Liver (tissue), 10 donors: ENCODE measurements at places on chromosomes 4 and X.

GRCh38 chrX:116384406-116384954 is 51.9 kb upstream of the SLC6A14 start:
- no peaks in the 10 kb centered on the region for H3K27me3 ChIP-seq
- H3K4me1 ChIP-seq: no peaks in the 10 kb centered on the region
- H3K4me3 ChIP-seq: no peak overlapping the region
- no peaks in the 10 kb centered on the region for H3K36me3 ChIP-seq
- DNase-seq: no peak

GRCh38 chr4:183328832-183329231 is 6.6 kb upstream of the CLDN24 start:
- H3K36me3 ChIP-seq: no peaks in the 10 kb centered on the region
- no peak overlapping the region for H3K27ac ChIP-seq
- DNase-seq: no peak
- no peak overlapping the region for H3K4me3 ChIP-seq
- no peaks in the 10 kb centered on the region for H3K4me1 ChIP-seq
- H3K27me3 ChIP-seq: no peaks in the 10 kb centered on the region

GRCh38 chr4:89305712-89306437 is 1.7 kb downstream of the GPRIN3 start:
- H3K4me3 ChIP-seq: peak overlapping the region; percentile 66
- peak overlapping the region; percentile 52 for H3K27ac ChIP-seq
- no peak for DNase-seq
- H3K27me3 ChIP-seq: no peaks in the 10 kb centered on the region

DNA sequence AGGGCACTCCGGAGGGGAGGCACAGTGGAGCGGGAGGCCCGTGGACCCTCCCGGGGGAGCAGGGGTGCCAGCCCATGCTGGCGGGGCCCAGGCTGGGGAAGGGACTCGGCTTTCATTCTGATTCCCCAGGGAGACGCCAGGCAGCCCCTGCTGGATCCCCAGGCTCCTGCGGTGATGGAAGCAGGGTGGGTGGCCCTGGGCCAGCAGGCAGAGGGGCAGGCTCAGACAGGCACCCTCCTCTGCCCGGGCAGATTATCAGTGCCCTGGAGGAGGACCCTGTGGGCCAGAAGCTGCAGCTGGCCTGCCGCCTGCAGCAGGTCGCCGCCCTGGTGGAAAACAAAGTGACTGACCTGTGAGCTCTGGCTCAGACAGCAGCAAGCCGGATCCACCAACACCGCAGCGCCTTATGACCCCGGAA is 2.1 kb upstream of the SRPK3 start:
- H3K27ac ChIP-seq: no peak overlapping the region
- no peaks in the 10 kb centered on the region for H3K4me1 ChIP-seq
- H3K36me3 ChIP-seq: no peaks in the 10 kb centered on the region
- H3K4me3 ChIP-seq: no peak overlapping the region

DNA sequence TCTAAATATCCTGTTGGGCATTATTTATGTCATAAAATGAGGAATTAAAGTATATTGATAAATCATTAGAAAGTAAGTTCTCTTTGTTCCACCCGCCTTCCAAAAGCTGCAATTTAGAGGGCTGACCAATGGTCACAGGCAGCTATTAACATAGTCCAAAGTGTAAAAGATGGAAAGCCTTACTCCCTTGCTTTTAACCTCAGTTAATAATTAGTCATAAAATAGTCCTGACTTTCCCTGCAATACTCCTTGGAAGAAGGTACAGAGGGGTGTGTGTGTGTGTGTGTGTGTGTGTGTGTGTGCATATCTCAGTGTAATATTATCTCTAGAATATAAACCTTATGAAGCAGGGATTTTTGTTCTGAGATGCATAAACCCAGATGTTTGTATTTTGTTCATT is 275.4 kb downstream of the FAT4 start:
- H3K4me1 ChIP-seq: peaks cover 5% of the 10 kb centered on the region
- H3K27me3 ChIP-seq: no peaks in the 10 kb centered on the region
- no peaks in the 10 kb centered on the region for H3K36me3 ChIP-seq

GRCh38 chrX:105972690-105973386 is 65.7 kb downstream of the SERPINA7 start:
- peaks cover 4% of the 10 kb centered on the region for H3K4me1 ChIP-seq
- no peak for DNase-seq

GRCh38 chr4:182575225-182575624 is 332.0 kb downstream of the TENM3 start:
- H3K36me3 ChIP-seq: no peaks in the 10 kb centered on the region
- no peak overlapping the region for H3K27ac ChIP-seq
- H3K27me3 ChIP-seq: no peaks in the 10 kb centered on the region
- no peak for DNase-seq
- no peak overlapping the region for H3K4me3 ChIP-seq

DNA sequence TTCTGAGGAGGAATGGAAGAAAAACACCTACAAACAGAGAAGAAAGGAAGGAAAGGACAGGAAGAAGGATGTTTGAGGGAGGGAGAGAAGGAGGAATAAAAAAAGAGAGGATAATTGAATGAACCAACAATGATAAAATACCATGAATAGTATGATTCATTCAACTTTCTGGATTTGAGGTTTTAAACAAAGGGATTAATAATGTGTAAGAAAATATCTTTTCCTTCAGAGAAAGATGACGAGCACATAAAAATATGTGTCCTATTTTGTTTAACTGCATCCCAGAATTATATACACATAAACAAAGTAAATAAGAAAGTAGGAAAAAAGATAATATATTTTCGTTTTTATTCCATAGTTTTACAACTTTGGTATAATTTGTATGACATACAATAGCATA is 1380.4 kb downstream of the STIM2 start:
- H3K4me1 ChIP-seq: no peaks in the 10 kb centered on the region
- no peak overlapping the region for H3K4me3 ChIP-seq
